Smooth muscle cell of the umbilical artery (primary cell): ENCODE measurements at places on chromosomes 2 and 18. TPM values are rescaled to one million over a fixed set of nuclear protein-coding genes. Genes with fewer than 3 reads are reported as not detected.

Gene CROCC2
- not detected in 2 replicates for total RNA-seq

Gene NEB
- 1.2 and 1.5 TPM in 2 replicates for total RNA-seq

Gene GAREM2
- 1.5 TPM in 2 replicates for total RNA-seq

Gene MLPH
- 11.6 and 50.9 TPM in 2 replicates for total RNA-seq

Gene REG3G
- total RNA-seq = not detected in 2 replicates

Gene CERKL
- 0.18 TPM in 1 of 2 replicates, not detected in the other for total RNA-seq

Gene DGKD
- 9.2 and 14.9 TPM in 2 replicates for total RNA-seq

Gene SPEG
- 36.2 and 61.6 TPM in 2 replicates for total RNA-seq

Gene IL36A
- total RNA-seq = not detected in 2 replicates

Gene EFHD1
- not detected in 2 replicates for total RNA-seq

Gene DTNA
- total RNA-seq = 6.8 and 18.1 TPM in 2 replicates

Gene TACR1
- not detected in 2 replicates for total RNA-seq

Gene KCTD1
- 8.0 and 23.3 TPM in 2 replicates for total RNA-seq

Gene FABP1
- not detected in 2 replicates for total RNA-seq

Gene ANTXR1
- total RNA-seq = 73.1 and 246 TPM in 2 replicates

Gene TUBA4B
- total RNA-seq = not detected in 2 replicates

Gene YES1
- 81.4 and 110 TPM in 2 replicates for total RNA-seq

Gene GDF7
- total RNA-seq = under 0.01 and 0.05 TPM in 2 replicates
